ENCODE measurements at places on chromosomes 13 and 19.

GRCh38 chr13:44879452-44880058 is 109.7 kb downstream of the NUFIP1 start:
- DNase-seq = no peak

DNA sequence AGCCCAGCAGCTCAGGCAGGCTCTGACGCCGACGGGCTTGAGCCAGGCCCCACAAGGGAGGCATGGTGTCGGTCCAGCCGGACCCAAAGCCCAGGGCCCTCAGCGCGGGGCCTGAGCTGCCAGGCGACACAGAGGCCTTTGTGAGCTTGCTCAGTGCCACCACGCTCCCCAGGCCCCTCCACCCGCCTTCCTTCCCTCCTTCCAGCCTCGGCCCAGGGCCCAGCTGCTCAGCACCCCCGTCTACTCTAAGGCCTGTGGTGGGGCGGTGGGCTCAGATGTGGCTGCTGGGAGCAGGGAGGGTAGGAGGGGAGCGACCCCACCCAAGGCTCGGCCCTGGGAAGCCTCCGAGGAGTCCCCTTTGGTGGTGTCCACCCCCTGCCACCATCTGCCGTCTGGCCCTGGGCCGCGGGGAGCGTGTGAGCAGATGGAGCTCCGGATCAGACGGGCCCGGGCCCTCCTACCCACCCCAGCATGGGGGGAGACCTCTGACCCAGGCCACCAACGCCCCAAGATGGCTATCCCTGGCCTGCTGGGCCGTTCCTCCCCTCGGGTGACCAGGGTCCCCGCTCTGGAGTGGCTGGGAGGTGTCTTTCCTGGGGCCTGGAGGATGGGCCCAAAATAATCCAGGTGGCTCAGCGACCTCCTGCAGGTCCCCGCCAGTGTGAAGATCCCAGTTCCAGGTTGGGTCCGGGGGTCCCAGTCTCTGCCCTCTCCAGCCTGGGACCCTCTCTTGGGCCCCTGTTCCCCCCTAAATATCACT is 7.8 kb downstream of the ZBTB7A start:
- no peak for DNase-seq

DNA sequence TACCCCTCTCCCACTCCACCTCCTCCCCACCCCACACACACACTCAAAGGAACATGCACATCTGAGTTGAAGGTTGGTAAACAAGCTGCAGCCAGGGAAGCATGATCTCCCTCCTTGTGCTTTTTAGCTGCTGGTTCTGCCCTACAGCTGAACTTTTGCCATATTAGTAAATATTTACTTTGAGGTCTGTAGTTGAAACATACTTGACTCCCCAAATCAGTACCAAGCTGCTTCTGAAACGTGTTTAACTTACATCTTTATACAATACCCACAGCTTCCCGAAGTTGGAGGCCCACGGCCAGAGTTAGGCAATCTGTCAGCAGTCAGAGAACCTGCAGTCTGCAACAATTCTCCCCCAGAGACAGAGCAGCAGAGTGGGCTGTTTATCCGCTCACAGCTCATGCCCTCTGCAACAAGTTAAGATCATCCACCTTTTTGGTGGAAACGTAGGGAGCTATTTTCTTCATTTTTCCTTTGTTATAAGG is 1.5 kb upstream of the PCDH20 start:
- no peak for DNase-seq

- no peak for DNase-seq
Observed at GRCh38 chr19:31883296-31883990, 462.0 kb upstream of the ZNF507 start.

GRCh38 chr19:40755248-40755624 is 4.2 kb downstream of the SNRPA start:
- no peak for DNase-seq

- peak; percentile 10 for DNase-seq
Observed at GRCh38 chr19:16660763-16661479, at the start of gene TMEM38A. TSS of gene TMEM38A (plus strand) at chr19:16661139. CDS start at chr19:16661218, 79 bp downstream.

DNA sequence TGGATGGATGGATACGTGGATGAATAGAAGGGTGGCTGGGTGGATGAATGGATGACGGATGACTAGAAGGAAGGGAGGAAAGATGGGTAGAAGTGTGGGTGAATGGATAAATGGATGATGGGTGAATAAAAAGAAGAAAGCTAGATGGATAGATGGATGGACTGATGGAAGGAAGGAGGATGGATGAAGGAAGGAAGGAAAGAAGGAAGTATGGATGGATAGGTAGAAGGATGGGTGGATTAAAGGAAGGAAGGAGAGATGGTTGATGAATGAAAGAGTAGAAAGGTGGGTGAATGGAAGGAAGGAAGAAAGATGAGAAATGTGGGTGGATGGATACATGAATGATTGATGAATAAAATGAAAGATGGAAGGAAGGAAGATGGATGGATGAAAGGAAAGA is 14.5 kb downstream of the ARHGEF18 start:
- DNase-seq = no peak

DNA sequence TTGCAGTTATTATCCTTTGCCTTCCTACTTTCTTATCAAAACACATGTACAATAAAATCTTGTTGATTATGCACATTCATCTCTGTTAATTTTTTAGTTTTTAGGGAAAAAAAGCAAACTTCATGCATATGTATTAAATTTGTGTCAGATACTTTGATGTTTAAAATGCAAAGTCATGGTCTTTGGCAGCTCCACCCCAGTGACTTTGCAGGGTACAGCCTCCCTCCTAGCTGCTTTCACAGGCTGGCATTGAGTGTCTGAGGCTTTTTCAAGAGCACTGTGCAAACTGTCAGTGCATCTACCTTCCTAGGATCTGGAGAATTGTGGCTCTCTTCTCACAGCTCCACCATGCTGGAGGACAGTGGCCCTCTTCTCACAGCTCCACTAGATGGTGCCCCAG is 1988.1 kb upstream of the PCDH20 start:
- DNase-seq = no peak

DNA sequence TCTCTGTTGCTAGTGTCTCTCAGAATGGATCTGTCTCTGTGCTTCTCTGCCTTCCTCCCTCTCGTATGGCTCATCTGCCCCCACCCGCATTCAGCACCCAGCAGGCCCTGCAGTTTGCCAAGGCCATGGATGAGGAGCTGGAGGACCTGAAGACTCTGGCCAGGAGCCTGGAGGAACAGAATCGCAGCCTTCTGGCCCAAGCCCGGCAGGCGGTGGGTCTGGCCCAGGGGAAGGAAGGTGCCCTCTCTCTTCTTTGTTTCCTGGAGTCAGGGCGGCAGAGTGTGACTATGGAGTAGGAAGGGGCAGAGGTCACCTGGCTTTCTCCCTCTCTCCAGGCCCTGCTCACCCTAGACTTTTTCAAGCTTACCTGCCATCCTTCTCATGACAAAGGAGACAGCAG is 10.9 kb downstream of the KASH5 start:
- no peak for DNase-seq

DNA sequence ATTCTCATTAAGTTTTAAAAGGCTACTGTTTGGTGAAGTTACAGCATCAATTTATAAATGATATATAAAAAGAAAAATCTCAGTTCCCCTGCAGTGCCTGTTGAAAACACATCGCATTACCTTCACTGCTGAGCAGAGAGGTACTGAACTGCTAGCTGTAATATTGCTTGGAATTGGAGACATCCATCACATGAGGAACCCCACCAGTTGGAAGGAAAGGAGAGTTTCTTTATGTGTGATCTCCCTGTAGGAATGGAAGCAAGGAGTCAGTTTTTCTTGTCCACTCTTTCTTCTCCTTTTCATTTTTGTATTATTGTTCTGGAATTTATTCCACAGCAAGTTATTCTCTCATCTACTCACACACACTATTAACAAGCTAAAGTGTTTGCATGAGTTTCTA is 1586.0 kb upstream of the PRR20A start:
- DNase-seq = no peak

- no peak for DNase-seq
Observed at GRCh38 chr19:40561947-40562346, 14.7 kb upstream of the SHKBP1 start.

DNA sequence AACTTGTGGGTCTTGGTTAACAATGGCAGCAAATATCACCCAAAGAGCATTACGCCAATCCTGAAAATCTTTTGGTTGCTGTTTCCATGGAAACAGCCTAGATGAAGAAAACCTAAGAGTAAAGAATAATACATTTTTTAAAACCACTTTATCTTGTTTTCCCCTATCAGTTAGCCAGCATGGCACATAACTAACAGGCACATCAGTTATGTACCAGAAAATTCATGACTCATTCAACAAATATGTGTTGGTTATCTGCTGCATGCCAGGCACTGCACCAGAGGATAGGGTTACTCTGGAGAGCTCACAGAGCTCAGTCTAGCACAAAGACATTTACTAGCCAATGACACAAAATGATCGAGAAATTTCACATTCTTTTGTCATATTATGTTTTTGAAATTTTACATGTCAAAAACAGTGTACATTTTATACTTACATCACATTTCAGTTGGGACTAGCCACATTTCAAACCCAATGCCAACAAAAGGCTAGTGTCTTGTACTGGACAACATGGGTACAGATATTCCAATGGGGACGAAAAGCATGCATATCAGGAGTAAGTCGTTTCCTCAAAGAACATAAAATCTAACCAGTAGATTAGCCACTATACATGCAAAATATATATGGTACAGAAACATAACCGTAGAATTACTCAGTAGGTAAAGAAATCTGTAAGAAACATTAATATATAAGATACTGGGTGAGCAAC is 20.3 kb downstream of the LNX2 start:
- no peak for DNase-seq

DNA sequence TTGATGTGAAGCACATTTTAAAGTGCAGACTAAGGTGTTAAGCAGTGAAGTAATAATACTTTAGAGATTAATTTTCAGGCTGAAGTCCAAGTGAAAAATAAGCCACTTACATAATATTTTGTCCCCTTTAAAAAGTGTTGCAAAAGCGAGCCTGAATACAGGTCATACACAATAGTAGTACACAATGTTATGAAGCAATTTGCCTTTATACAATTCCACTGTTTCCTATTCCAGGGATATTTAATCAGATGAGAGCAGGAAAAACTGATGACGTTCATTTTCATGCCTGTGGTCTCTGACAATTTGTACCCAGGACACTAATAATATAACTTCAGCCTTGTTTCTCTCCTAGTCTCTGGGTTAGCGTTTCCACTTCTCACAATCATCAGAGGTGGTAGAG is 916.7 kb downstream of the PCDH9 start:
- no peak for DNase-seq

GRCh38 chr13:91632086-91632485 is 233.7 kb downstream of the GPC5 start:
- DNase-seq = no peak

GRCh38 chr13:48579165-48579918 is 46.5 kb upstream of the RCBTB2 start:
- no peak for DNase-seq

GRCh38 chr13:43758834-43759233 is 27.9 kb downstream of the ENOX1 start:
- DNase-seq = no peak

DNA sequence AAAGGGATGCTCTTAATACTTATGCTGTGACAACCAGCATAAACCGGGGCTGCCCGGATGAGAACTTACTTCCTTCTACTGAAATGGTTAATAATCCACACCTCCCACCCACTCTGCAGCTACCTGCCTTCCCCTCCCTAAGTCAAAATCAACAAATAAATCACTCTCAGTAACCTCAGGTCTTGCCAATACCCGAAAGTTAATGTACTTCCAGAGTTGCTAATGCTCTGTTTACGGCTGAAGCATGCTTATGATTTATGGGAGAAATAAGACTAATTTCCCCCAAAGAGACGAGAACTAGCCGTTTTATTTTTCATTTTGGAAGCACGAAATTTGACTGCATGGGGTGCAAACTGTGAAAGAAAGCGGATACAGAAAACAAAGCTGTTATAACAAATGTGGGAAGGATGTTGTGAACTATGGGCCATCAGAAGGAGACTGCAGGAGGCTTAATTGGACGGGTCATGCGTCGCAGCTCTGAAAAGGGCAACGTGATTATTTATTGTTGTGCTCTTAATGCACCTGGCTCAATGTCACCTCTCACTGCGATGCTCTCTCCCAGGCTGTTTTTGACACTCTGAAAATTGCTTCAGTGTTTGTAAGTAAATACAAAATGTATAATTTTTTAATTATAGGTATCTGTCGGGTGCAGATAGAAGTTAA is 114.0 kb upstream of the SLC7A1 start:
- no peak for DNase-seq

- DNase-seq = peak; percentile 69
Observed at GRCh38 chr19:35153701-35154524, 622 bp upstream of the FXYD5 start.

- no peak for DNase-seq
Observed at GRCh38 chr13:30125422-30126073, 181.8 kb downstream of the KATNAL1 start.

DNA sequence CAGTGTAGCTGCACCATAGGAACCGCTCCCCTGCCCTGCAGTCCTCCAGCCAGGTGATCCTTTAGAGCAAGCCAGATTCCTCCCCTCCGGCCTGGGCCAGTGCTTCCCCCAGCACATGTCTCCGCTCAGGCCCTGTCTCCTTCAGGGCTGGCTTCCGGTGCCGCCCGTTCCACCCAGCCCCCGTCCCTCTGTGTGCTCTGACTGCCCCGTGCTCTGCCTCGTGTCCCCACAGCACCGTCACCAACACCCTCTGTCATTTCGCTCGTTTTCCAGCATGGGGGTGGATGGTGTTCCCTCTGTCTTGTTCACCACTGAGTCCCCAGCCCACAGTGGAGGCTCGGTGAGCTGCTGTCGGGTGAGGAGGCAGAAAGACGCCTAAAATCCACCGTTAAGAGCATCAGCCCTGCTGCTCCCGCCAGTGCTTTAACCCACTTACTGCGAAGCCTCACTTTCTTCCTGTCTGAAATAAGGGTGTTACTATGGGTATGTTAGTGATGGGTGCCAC is 54.5 kb downstream of the TSSK6 start:
- DNase-seq = peak; percentile 62

DNA sequence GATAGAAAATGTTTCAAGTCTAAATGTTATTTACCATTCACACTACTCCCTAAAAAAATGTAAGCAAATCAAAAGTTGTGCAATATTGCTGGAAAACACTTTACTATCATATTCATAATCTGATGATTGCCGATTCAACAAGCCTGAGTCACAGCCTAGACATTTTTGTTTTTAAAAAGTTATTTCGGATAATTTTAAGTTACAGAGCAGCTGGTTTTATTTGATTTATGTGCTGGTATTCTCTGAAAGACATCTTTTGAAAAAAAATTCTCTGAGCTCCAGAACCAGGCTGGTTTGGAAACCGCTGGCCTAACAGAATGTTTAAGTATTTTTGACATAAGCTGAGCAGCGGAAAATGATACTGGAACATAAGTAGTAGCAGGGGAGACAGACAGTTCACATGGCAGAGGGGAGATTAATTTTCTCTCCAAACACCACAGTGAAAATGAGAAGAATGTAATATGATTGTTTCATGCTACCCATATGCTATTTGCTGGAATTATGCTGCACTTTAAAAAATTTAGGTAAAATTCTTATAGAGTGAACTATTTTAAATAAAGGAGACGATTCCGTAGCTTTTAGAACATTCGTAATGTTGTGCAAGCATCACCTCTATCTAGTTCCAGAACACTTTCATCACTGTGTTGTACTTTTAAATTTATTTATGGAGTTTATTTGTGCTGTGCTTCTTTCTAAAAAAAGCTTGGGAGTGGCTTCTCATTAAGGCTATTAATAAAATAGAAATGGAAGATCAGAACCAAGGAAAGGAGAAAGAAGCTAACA is 36.1 kb downstream of the TBC1D4 start:
- DNase-seq = no peak

- no peak for DNase-seq
Observed at GRCh38 chr13:65855242-65855805, 1374.8 kb downstream of the PCDH9 start.
